ENCODE measurements at places on chromosomes 5 and 9.
A peak's percentile ranks its signal among the peaks of the same experiment; 100 is the strongest.

- DNase-seq = no peak
Observed at GRCh38 chr5:149217803-149218155, 53.9 kb upstream of the AFAP1L1 start.

GRCh38 chr5:112238473-112238872, 180.6 kb downstream of the EPB41L4A start:
- no peak for DNase-seq

DNA sequence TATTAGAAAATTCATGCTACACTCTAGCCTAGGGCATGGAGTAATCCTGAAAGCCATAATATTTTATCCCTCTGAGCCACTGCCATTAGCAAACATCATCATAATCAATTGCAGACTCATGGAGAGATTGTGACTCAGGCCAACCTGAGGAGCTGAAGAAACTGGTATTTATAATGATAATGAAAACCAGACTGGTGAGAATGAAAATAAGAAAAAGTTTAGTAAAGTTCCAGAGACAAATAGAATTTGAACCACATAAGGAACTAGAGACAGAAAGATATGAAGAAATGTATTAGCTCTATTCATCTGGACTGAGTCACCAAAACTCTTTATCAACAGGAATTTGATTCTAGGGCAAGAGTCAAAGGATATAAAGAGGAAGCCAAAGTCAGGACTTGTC, 158.7 kb downstream of the DRD1 start:
- peak; percentile 33 for DNase-seq

GRCh38 chr5:53260446-53260845, 150.9 kb upstream of the MOCS2 start:
- no peak for DNase-seq

- DNase-seq = no peak
Observed at GRCh38 chr5:99368726-99369125, 439.9 kb upstream of the CHD1 start.

GRCh38 chr5:27266184-27266583, 227.8 kb upstream of the CDH9 start:
- no peak for DNase-seq

- no peak for DNase-seq
Observed at GRCh38 chr9:98287384-98287783, 31.9 kb upstream of the TBC1D2 start.

DNA sequence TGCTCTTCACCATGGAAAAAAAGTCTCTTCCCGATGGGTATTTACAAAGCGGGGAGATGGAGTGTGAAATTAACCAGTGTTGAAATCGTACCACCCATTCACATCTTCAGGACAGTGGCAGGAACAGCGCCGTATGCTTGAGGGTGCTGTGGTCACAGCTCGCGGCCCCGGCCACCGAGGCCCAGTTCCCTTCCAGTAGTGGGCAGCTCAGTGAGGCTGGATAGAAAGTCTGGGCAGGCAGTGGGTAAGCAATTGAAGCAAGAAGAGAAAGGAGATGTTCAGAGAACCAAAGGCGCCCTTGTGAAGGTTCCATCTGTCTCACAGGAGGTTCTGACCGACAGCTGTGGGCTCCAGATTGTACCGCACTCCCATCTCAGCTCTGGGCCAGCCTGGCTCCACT, 59.1 kb downstream of the SECISBP2 start:
- no peak for DNase-seq

DNA sequence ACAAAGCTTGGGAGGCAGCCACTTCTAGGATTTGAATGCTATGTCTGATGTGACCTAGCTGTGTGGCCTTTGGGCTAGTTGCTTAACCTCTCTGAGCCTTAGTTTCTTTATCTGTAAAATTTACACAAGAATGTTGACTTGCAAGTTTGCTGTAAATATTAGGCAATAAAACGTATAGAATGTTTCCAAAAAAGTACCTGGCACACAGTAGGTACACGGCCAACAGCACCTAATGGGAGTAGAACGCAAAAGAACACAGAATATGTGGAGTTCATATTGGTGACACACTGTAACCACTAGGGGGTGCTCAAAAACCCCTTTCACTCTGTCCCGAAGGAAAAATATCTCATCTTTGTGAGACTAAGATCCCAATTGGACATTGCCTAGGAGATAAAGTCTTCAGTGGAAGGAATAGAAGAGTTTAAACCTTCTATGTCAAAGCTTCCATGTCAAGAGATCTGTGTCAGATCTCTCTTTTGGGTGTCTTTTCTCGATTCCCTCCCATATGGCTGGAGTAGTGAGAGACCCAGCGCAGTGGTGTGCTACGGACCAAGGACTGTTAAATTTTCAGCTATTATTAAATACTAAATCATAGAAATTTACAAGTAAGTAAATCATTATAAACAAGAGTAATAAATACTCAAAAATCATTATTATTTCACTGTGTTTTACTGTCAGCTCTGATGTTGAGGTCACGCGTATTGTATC, 145.4 kb upstream of the RAD23B start:
- no peak for DNase-seq

DNA sequence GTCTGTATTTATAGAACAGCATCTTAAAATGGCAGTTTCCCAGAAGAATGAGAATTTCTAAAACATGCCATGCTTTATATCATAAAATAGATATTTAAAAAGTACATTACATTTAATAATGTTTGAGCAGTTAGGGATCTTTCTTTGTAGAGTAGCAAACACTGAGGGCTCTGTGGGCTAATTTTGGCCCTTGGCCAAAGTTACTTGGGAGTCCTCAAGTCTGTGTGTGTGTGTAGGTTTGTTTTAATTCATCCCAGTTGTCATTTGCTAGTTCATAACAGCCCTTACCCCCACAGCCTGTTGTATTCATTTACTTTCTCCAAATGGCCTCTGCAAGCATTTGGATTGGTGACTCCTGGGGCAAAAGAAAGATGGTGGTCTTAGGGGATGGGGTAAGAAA, 576.4 kb upstream of the SGCD start:
- DNase-seq = no peak

DNA sequence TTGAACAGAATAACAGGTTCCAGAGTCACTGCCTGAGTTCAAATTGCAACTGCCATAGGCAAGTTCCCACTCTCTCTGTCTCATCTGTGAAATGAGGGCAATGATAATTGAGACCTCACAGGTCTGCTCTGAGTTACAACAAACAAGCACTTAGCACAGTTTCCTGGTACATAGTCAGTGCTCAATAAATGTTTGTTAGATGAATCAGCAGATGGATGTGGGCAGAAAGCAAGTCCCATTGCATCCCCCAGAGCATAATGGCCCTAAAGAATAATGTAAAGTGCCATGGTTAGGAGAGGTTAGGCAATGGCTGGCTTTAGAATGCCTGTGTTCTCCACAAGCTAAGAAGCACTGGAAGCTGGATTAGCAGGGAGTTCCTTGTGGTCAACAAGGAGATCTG, 136.5 kb upstream of the LARP1 start:
- no peak for DNase-seq

GRCh38 chr5:68995845-68996545, 97.8 kb upstream of the SLC30A5 start:
- DNase-seq = no peak

DNA sequence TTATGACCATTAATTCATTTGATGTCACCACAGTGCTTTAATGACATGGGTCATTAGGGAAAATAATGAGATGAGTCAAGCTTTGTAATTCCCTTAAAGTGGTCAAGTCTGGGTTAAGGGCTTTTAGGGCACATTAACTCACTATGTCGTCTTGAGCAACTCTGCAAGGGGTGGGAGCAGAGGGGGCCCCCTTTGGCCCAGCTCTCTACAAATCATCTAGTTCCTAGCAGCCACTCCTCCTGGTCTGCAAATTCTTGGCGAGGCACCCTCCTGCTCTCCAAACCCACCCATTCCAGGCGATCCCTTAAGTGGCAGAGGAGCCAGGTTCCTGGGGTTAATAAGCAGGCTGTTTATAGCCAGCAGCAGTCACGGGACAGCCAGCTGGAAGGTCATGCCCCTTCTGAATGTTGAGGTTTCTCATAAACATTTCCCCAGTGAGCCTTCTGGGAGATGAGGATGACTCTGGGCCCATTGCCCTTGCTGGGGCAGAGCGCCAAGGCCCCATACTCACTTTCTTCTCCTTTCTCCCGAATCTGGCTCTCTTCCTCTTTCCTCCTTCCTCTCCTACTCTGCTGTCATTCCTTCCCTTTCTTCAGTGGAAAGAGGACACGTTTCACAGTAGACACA, 14.3 kb upstream of the GPX3 start:
- peak; percentile 30 for DNase-seq

- DNase-seq = no peak
Observed at GRCh38 chr5:148807851-148808250, 18.6 kb upstream of the ADRB2 start.

DNA sequence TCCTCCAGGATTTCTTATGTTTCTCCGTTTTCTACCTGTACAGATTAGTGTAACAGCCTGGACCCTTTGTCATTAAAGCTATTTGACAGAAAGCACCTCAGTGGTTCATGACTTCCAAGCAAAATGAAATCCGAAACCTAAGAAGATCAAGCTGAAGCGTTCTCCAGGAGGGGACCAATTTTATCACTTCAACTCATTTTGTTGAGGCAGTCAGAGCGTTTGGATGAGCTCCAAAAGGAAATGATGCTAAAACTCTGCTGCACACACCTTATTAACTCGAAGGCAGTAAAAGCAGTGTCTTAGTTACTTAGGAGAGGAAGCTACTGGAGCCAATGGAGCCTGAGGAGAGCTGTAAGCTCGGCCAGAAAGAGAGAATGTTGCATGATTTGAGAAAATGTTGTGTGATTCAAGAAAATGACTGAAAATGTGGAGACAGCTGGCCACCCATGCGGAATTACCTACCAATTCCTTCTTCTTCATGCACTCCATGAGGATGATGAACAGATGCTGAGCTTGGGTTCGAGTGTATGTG, 346.7 kb upstream of the KLF9 start:
- DNase-seq = no peak

- DNase-seq = no peak
Observed at GRCh38 chr5:88507261-88507660, 238.6 kb upstream of the TMEM161B start.

DNA sequence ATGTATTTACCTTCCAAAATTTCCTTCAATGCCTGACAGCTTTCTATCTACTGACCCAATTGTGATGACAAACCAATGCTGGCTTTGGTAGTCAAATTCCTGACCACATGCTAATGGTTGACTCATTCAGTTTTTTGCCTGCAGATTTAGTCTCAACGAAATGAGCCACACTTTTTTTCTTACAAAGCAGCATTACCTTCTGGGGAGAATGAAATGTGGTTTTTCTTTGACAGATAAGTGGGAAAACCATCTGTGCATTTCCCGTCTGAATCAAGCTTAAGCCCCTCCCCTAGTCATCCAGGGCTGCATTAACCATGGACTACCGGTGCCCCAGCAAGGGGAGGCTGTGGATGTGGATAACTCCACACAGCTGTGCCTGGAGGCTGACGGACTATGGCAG, 99.6 kb upstream of the TAF11L2 start:
- peak; percentile 50 for DNase-seq

GRCh38 chr5:102139029-102139428, 157.1 kb downstream of the SLCO4C1 start:
- no peak for DNase-seq

DNA sequence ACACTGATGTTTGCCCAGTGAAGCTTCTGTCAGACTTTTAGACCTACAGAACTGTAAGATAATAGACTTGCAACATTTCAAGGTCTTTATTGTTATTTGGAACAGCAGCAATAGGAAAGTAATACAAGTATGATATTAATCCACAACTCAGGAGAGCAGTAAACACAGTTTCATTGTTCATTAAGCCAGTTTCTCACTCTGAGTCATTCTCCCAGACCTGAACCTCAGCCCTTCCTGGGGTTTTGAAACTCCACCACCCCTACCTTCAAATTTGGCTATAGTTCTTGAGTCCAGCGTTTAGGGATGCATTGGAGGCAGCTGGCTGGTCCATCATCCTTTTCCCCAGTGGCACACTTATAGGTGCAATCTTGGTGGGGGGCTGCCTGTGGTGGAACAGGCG, 203.2 kb downstream of the RAB3C start:
- no peak for DNase-seq

- no peak for DNase-seq
Observed at GRCh38 chr9:109771796-109772531, 8.0 kb upstream of the PALM2AKAP2 start.

GRCh38 chr9:136979769-136980587, 2.7 kb downstream of the PTGDS start:
- DNase-seq = no peak

GRCh38 chr5:68287976-68288706, 72.6 kb downstream of the PIK3R1 start:
- no peak for DNase-seq

- DNase-seq = no peak
Observed at GRCh38 chr9:81534138-81534875, 155.0 kb downstream of the TLE1 start.

DNA sequence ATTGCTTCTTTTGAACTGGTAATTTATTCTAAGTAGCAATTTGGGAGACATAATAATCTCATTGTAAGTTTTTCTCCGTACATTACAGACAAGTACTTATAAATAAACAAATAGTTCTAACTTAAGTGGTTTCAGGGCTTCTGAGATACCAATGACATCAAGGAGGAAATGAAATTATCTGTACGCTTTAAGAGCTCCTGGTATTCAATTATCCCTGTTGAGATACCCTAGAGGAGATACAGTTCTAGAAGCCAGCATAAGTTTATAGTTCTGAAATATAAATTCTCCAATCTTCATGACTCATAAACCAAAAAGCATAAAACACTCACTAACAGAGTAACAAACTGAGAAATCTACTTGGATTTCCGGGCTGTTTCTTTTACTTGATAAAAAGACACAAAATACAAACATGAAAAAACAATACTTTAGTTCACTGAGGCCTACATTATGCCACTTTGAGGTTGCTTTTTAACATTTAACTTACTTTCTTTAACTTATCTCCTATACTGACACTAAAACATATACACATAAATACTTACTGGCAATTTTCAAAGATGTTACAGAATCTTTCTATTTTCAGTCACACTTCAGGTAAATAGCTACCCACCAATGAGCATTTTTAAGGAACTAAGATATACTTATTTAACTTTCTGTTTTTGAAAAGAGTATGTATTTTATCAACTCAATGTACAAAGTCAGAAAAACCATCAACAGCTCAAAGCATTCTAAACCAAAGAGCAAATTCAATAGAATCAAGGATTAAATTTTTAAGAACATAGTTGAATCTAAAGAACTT, 7.5 kb downstream of the DCTN4 start:
- DNase-seq = no peak

Data from GM04503 (cell line).